ENCODE measurements at places on chromosomes 7 and 10.

DNA sequence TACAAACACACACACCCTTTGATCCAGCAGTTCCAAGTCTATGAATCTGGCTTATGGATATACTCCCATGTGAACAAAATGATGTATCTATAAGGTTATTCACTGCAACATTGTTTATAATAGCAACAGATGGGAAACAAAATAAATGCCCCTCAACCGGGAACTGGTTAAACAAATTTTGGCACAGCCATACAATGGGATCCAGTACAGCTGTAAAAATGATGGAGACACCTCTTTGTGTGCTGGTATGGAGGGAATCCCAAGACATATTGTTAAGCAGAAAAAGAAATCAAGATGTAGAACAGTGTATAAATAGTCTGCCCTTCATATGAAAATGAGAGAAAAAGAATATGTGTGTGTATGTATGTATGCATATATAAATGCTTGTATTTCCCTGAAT is 155.5 kb downstream of the SNX10 start:
- no peak for DNase-seq

DNA sequence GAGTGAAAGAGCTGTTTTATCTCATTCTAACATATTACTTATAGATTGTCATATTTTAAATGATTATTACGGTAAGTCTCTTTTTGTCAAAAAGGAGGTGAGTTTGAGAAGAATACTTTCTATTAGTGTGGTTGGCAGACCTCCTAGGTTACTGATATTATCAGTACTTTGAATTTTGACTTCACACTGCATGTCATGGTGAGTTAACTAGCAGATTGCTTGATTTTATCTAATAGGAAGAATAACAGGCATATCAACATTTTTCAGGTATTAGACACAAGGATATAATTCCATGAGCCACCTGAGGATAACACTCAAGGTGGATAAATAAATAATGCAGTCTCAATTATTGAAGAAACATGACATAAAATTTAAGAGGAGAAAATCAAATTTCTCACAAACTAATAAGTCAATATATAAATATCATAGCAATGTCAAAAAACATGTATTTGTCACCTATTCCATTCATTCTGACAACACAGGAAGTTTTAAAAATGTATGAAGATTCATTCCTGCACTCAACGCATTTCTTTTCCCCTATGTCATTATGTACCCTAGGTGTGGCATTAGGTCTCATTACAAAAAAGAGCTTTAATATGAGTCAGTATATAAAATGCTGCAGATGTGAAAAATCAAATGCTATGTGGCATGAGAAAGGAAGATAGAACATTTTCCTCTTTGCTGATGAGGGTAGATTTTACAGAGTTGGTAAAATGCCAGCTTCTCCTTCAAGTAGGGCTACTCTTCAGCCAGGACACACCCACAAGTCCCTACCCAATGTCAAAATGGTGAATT is 1621.6 kb downstream of the REEP3 start:
- DNase-seq: no peak

- DNase-seq: no peak
Observed at GRCh38 chr7:91103363-91103762, 160.9 kb upstream of the FZD1 start.

- peak; percentile 4 for DNase-seq
Observed at GRCh38 chr10:27558612-27559020, 54.5 kb downstream of the RAB18 start.

- peak; percentile 77 for DNase-seq
Observed at GRCh38 chr10:35640951-35641675, 983 bp downstream of the FZD8 start.

DNA sequence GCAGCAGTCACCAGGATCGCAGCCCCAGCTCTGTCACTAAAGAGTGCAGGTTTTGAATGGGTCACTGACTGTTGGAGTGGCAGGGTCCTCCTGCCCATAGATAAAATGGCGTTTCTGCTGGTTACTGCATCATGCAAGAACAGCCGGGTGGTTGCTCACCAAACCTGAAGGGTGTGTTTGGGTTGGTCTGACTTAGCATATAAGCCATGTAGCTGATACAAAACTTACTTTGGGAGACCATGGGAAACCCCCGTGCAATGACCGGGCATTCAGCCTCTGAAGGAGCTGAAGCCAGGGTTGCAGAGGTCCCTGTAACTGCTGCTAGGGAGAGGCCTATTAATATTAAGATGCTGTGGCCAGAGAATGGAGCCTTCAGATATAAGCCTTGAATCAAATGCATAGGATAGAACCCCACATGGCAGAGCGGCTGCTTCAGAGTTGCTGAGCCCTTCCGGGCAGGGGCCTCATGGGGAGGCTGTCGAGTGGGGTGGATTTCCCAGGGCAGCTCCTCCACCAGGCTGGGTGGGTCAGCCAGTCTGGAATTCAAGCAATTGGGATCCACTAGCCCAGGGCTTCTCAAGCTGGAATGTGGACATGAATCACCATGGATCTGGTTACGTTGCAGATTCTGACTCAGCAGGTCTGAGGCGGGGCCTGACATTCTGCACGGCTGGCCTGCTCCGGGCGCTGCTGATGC is 70.9 kb upstream of the CTBP2 start:
- no peak for DNase-seq
